ENCODE measurements at places on chromosomes 5 and 9.

DNA sequence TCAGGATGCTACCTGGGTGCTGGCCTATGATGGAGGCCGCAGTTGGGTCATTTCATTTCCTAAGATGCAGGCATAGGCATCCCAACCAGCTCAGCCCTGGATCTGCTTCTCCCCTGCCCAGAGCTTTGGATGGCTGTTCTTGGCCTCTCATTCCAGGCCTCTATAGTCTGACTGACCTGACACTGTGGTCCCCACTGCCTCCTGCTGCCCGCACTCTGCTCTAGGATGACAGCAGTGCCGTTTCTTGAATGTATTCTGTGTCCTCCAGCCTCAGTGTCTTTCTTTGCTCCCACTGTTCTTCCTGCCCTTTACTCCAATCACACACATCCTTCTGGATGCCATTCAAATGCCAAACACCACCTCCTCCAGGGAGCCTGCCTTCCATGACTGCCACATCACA is 235.7 kb downstream of the HSPA4 start:
- peak; percentile 58 for DNase-seq

DNA sequence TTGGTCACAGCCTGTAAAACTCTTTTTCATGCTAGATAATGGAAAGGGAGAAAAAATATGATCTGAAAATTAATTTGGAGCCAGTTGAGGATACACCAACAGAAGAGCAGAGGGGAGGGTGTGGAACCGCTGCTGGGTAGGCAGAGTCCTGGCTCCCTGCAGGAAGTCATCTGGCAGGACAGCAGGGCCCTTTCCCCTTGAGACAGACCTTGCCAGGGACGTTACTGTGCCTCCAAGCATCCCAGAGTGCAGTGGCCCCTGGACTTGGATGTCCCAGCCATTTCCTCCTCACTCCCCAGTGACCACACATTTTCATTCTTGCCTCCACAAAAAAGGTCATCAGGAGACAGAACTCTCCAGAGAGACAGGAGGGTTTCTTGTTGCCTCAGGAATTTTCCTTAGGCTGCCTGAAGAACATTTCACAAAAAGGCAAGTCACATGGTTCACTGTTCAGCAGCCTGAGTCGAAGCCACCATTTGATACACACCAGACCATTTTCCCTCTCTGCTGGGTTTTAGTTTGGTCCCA is 5.9 kb downstream of the TRPM3 start:
- no peak for DNase-seq

GRCh38 chr5:93576994-93577853 is 3.8 kb downstream of the NR2F1-AS1 start:
- no peak for DNase-seq

DNA sequence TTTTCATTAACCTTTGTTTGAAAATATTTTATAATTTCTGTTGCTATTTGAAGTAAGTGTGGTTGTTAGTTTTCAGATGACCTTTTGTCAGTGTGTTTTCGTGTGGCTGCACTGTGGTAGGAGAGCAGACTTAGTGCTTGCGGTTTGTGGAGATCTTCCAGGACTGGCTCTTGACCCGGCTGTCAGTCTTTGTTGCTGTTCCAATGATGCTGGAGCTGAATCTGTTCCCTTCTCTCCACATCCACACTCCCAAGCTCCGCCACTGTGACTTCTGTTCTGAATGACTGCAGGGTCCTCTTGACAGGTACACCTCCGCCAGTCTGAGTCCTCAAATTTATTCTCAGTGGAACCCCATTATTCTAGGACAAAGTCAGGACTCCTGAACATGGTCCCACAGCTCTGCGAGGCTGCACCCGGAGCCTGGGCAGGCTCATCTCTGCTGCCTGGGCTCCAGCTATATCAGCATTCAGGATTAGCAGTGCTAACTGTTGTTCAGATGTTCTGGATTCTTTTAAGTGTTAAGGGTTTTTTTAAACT is 126.0 kb downstream of the WNK2 start:
- DNase-seq: no peak

GRCh38 chr9:138051586-138052321 is 174.2 kb downstream of the CACNA1B start:
- DNase-seq: peak; percentile 8

DNA sequence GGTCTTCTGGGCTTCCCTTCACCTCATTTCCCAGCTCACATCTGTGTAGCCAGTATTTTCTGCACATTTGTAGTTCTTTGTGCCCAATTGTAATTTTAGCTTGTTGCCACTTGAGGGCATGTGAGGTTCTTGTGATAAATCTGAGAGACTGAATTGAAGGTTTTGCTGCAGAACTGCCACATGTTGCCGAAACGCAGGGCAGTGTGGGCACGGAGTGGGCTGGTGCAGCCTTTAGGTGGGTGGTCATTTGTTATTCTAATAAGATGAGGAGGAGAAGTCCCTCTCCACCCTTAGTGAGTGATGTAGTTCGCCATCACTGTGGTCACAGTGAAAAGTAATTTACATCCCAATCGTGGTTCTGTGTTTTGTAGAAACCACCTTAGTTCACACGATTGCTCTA is 21.2 kb downstream of the OTULIN start:
- peak; percentile 50 for DNase-seq

- peak; percentile 75 for DNase-seq
Observed at GRCh38 chr9:136769710-136770191, 5.4 kb upstream of the LCN15 start.

DNA sequence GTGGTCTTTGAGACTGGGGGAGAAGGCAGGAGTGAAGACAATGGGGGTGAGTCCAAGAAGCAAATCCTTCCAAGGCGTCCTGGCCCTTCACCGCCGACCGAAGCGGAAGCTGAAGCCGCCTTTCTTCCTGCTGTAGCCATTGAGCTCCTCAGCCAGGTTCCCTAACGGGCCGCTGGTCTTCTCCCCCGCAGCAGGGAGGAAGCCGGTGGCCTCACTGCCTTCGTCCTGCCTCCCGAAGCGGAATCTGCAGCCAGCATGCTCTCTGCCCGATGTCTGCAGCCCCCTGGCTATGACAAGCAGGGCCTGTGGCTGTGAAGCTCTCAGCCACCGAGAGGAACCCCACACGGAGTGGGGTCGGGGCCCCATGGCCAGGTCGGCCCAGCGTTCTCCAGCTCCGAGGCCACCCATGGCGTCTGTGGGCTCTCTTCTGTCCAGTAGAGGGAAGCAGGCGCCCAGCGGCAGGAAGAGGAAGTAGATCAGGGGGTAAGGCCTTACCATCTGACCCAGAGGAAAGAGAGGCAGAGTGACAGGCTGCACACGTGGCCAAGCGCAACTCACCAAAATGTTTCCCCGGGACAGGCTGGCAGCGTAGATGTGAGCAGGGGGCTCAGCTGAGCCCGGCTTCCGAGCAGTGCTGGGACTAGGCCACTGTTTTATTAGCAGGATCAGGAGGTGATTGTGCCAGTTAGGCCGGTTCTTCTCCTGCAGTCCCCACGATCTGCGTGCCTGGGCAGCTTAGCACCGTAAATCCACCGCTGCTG is 3.1 kb downstream of the QRFP start:
- no peak for DNase-seq

- peak; percentile 21 for DNase-seq
Observed at GRCh38 chr9:69325409-69326212, 596 bp downstream of the ENTREP1 start.

DNA sequence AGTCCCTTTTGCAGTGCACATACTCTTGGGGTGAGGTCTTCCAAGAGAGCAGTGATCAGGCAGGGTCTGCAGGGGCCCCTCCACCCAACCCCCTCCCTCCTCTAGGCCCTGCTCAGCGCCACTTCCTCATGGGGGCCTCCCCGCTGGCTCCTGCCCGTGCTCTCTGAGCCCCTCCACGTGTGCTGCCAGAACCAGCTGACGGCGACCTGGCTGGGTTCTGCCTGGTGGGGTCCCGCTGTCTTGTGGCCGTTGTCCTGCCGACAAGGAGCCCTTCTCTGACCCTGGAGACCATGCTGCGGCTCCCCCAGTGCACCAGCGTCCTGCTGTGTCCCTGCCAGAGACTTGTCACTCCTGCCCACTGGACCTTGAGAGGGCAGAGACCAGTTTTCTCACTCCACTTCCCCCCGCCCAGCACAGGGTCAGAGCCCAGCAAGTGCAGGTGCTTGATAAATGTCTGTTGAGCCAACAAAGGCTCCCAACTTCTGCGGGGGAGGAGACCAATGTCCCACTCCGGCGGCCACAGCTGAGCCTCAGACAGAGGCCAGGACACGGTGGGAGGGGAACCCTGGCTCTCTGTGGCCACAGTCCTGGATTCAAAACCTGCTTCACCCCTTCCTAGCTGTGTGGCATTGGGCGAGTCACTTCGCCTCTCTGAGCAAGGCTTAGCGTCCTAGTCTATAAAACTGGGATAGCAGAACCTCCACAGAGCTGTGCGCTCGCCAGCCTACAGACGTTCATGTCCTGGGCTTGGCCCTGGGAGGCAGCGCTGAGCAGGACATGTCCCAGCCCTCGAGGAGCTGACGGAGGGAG is 24.8 kb downstream of the SARDH start:
- DNase-seq: no peak

DNA sequence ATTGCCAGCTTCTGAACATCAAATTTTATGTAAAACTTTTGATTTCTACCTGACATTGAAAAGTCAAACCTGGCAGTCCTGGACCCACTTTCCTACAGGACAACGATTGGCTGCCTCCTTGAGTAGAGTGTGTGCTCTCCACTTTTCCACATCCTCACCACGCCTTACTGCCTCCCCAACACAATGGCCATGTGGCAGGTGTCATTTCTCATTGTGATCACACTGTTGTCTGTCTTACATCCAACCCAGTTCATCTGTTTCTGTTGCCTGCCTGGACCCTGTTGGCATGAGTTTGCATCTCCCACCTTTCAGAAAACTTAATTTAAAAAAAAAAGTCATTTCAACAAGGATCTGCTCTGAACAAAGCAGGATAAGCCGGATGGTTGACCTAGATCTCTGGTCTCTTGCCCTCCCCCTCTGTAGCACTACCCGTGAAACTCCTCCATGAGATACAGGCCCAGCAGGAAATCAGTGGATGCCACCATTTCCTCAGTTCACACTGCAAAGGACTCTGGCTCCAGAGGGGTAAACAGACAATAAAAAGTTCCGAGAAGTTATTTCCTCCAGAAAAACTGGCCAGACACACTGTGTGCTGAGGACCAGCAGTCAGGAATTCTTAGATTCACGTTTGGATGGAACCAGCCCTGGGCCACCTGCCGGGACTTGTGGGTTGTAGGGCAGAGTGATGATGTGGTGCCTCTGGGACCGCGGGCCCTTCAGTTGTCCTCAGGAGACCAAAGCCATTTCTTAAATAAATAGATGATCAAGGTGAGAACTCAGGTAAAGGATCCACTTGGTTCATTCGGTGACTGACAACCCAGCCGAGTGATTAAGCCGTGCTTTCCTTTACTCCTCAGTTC is 48.6 kb downstream of the AMBP start:
- DNase-seq: no peak

Measured in activated T-cell treated with anti-CD3 and anti-CD28 coated beads, Interleukin-2, amount 50 U/mL, for 48 hours (primary cell).